ENCODE measurements at places on chromosomes 5 and 9. TPM values are rescaled to one million over a fixed set of nuclear protein-coding genes. Genes with fewer than 3 reads are reported as not detected.

The NR4A3 gene
- 177 TPM for total RNA-seq

The IFNA2 gene
- not detected for total RNA-seq

The FAM13B gene
- 50.0 TPM for total RNA-seq

The PITX1 gene
- 1.0 TPM for total RNA-seq

The TJP2 gene
- 143 TPM for total RNA-seq

The SLC45A2 gene
- not detected for total RNA-seq

The TAF11L5 gene
- total RNA-seq = not detected

The SRD5A1 gene
- 8.3 TPM for total RNA-seq

DNA sequence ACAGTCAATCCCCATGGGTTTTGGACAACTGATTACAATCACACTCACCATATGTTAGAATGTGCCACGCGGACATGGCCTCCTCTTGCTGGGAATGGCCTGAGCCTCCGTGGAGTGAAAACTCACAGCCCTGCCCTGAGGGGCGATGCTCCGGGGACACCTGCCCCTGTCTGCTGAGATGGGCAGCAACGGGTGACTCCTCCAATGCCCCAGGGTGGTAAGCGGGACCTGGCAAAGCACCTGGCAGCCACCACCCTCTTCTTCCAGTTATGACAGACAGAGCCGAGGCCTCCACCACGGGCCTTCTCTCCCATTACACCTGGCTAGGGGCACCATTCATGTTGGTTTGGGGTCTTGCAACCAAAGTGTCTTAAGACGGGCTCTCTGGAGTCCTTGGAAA lies 94.9 kb upstream of the COL5A1 start:
- no peak overlapping the region for H3K4me3 ChIP-seq
- no peaks in the 10 kb centered on the region for H3K36me3 ChIP-seq
- no peaks in the 10 kb centered on the region for H3K27me3 ChIP-seq
- H3K27ac ChIP-seq = no peak overlapping the region
- peaks cover 6% of the 10 kb centered on the region for H3K4me1 ChIP-seq

GRCh38 chr9:132439153-132439552 lies 29.1 kb downstream of the CFAP77 start:
- no peak overlapping the region for H3K4me3 ChIP-seq
- no peak overlapping the region for H3K27ac ChIP-seq
- no peaks in the 10 kb centered on the region for H3K4me1 ChIP-seq
- no peak for DNase-seq

DNA sequence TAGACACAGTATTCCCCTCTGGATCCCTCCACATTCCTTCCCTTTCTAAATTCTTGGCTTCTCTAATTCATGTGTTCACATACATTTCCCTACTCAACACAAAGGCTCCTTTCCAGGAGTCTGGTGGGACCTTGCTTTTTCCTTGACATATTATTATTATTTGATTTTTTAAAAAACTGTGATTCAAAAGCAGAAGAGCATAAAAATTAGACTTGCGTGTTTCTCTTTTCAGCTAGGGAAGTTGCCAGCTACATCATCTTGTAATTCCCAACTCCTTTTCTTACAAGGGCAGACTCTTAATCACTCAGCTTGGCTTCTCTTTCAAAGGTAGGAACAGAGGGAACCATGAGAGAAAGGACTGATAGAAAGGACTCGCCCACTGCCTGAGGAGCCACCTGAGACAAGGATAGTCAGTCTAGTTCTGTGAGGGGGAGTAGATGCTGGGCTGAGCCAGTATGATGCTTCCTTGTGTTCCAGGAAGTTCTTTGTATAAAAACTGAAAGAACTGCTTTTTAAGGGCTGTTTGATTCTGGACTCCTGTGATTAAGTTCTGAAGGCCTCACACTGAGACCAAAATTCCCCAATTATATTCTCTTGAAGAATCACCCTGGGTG lies 51.0 kb upstream of the DPYSL3 start:
- no peak for DNase-seq
- H3K36me3 ChIP-seq = no peaks in the 10 kb centered on the region
- no peak overlapping the region for H3K4me3 ChIP-seq

- no peaks in the 10 kb centered on the region for H3K27me3 ChIP-seq
- H3K4me3 ChIP-seq = peak overlapping the region; percentile 2
- H3K36me3 ChIP-seq = no peaks in the 10 kb centered on the region
Measured at GRCh38 chr9:99296291-99296951, 74.3 kb downstream of the SEC61B start.

DNA sequence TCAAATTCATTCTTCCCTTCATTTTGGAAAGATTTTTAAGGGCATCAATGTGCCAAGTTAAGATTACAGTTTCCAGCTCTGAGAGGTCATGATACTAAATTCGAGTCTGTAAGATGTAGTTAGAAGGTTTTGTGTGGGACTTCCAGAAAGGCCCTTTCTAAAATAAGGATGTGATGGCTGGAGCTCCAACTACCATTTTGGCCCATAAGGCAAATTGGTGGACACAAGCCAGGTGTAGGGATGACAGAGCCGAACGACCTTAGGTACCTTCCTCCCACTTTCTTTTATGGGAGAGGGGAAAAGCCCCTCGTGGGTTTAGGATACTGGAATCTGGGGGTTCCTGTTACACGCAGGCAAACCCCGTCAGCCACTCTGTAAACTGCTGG lies 54.3 kb upstream of the PTPDC1 start:
- peak overlapping the region; percentile 44 for H3K27ac ChIP-seq
- peak overlapping the region; percentile 87 for H3K4me3 ChIP-seq
- no peaks in the 10 kb centered on the region for H3K27me3 ChIP-seq
- H3K36me3 ChIP-seq = no peaks in the 10 kb centered on the region
- H3K4me1 ChIP-seq = peaks cover 1% of the 10 kb centered on the region
- no peak for DNase-seq

GRCh38 chr9:133822430-133823065 lies 84.4 kb upstream of the SARDH start:
- H3K4me3 ChIP-seq = no peak overlapping the region
- no peaks in the 10 kb centered on the region for H3K4me1 ChIP-seq
- no peaks in the 10 kb centered on the region for H3K27me3 ChIP-seq
- DNase-seq = no peak
- H3K27ac ChIP-seq = no peak overlapping the region

DNA sequence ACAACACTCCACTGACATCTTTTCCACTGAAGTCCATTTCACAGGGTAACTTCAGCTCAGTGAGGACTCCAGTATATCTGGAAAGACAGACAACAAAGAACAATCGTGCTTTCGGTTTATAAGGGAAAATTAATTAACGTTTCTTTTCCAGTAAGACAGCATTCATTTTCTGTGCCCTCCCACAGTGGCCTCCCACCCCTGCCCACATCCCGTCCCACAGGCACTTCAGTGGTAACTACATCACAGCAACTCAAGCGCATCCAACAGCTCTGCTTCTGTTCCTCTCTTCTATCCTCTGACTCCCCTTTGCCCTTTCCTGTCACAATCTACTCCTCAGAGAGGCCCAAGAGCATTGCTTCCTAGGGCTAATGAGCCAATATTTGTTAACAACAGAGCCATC lies 40.3 kb downstream of the GLDC start:
- H3K27me3 ChIP-seq = no peaks in the 10 kb centered on the region
- DNase-seq = no peak
- H3K27ac ChIP-seq = no peak overlapping the region
- H3K4me3 ChIP-seq = no peak overlapping the region
- H3K4me1 ChIP-seq = no peaks in the 10 kb centered on the region

DNA sequence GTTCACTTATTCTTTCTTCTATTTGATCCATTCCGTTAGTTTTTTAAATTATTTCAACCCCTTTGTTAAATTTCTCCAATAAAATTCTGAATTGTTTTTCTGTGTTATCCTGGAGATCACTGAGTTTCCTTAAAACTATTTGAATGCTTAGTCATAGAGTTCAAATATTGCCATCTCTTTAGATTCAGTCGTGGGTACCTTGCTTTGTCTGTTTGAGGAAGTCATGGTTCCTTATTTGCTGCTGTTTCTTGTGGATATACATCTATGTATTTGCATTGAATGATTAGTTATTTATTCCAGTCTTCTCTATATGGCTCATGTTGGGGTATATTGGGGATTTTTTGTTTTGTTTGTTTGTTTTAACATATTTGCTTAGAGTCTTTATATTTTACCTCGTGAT lies 80.6 kb downstream of the HINT1 start:
- no peaks in the 10 kb centered on the region for H3K36me3 ChIP-seq
- H3K4me3 ChIP-seq = no peak overlapping the region
- DNase-seq = no peak
- H3K4me1 ChIP-seq = no peaks in the 10 kb centered on the region
- H3K27ac ChIP-seq = no peak overlapping the region
- no peaks in the 10 kb centered on the region for H3K27me3 ChIP-seq

- H3K27ac ChIP-seq = no peak overlapping the region
- H3K27me3 ChIP-seq = no peaks in the 10 kb centered on the region
- H3K4me3 ChIP-seq = no peak overlapping the region
- no peaks in the 10 kb centered on the region for H3K36me3 ChIP-seq
- no peak for DNase-seq
Measured at GRCh38 chr9:6502399-6502798, 89.4 kb downstream of the UHRF2 start.

DNA sequence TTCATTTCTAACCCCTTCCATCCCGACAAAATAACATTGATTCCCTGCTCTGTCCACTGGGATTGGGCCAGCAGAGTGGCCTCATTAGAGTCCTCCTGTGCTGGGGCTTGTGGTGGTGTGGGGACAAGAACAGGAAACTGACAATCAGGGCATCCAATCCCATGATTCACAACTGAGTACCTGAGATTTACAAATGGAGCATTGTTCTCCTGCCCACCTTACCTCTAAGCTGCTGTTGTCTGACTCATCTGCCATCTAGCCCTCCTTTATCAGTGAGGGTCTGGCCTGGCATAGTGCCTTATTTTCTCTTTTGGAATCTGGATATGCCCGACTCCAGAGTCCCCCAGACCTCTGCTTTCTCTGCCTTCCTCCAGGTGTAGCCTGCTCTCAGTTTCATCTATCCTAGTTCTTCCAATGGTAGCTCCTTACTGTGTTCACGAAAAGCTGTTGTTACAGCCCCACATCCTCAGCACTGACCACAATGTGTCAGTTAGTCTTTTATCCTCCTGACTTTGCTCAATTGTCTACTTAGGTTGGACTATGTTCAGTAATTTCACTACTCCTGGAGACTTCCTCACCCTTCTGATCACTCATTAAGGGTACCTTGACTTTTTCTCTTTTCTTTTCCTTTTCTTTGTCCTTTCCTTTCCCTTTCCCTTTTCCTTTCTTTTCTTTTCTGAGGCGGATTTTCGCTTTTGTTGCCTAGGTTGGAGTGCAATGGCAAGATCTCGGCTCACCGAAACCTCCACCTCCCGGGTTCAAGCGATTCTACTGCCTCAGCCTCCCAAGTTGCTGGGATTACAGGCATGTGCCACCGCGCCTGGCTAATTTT lies 13.4 kb downstream of the WNT8A start:
- no peak overlapping the region for H3K4me3 ChIP-seq
- H3K4me1 ChIP-seq = no peaks in the 10 kb centered on the region
- H3K36me3 ChIP-seq = no peaks in the 10 kb centered on the region

GRCh38 chr5:181263633-181264032 lies 2.7 kb upstream of the TRIM52 start:
- no peaks in the 10 kb centered on the region for H3K36me3 ChIP-seq
- H3K27me3 ChIP-seq = no peaks in the 10 kb centered on the region
- peaks cover 14% of the 10 kb centered on the region for H3K4me1 ChIP-seq
- no peak for DNase-seq
- H3K4me3 ChIP-seq = no peak overlapping the region
- H3K27ac ChIP-seq = no peak overlapping the region

GRCh38 chr9:133184971-133185370 lies 21.3 kb upstream of the GBGT1 start:
- peak; percentile 75 for DNase-seq
- H3K27ac ChIP-seq = no peak overlapping the region
- no peaks in the 10 kb centered on the region for H3K4me1 ChIP-seq
- H3K36me3 ChIP-seq = no peaks in the 10 kb centered on the region

GRCh38 chr5:14442536-14442935 lies 139.1 kb upstream of the OTULINL start:
- H3K36me3 ChIP-seq = no peaks in the 10 kb centered on the region
- H3K27ac ChIP-seq = peak overlapping the region; percentile 17
- peaks cover 5% of the 10 kb centered on the region for H3K4me1 ChIP-seq
- peak overlapping the region; percentile 27 for H3K4me3 ChIP-seq

DNA sequence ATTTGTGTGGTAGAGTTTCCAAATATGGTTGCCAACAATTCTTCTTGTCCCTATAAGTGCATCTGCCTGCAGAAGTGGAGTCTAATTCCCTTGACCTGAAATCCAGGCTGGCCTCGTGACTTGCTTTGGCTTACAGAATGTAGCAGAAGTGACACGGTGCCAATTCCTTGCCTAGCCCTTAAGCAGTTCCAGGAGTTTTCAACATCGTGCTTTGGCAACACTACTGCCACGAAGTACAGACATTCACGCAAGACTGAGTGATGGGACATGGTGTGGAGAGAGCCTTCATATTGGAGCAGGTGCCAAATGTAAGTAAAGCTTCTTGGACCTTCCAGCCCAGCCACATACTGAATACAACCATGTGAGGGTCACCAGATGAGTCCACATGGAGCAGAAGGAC lies 92.9 kb upstream of the NEK6 start:
- H3K4me3 ChIP-seq = no peak overlapping the region
- no peak for DNase-seq
- peaks cover 3% of the 10 kb centered on the region for H3K4me1 ChIP-seq
- no peak overlapping the region for H3K27ac ChIP-seq

GRCh38 chr5:170882345-170882744 lies 20.5 kb downstream of the RANBP17 start:
- H3K4me1 ChIP-seq = no peaks in the 10 kb centered on the region
- no peaks in the 10 kb centered on the region for H3K27me3 ChIP-seq
- no peak overlapping the region for H3K4me3 ChIP-seq
- H3K27ac ChIP-seq = no peak overlapping the region
- no peaks in the 10 kb centered on the region for H3K36me3 ChIP-seq

DNA sequence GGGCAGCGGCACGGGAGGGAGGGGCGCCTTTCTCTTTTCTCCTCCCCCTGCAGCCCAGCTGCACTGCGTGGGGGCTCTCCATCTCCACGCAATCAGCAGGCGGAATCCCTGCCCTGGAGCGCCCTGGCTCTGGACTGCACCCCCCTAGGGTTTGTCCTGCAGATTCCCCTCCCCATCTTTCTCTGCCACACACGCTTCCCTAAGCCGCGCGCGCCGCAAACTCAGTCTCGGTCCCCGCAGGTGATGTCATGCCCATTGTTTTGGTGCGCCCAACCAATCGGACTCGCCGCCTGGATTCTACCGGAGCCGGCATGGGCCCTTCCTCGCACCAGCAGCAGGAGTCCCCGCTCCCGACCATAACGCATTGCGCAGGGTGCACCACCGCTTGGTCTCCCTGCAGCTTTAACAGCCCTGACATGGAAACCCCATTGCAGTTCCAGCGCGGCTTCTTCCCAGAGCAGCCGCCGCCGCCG lies at the start of gene KCNN2:
TSS of gene KCNN2 (plus strand) at position 347 of the 473 bp plus-strand sequence. CDS start at position 417, 70 bp downstream.
- no peak within 1 kb of the TSS for H3K27ac ChIP-seq
- no peaks in the 10 kb centered on the region for H3K36me3 ChIP-seq

GRCh38 chr5:39755452-39755851 lies 330.7 kb upstream of the DAB2 start:
- H3K27me3 ChIP-seq = no peaks in the 10 kb centered on the region
- DNase-seq = no peak
- no peaks in the 10 kb centered on the region for H3K4me1 ChIP-seq
- H3K4me3 ChIP-seq = no peak overlapping the region
- H3K36me3 ChIP-seq = no peaks in the 10 kb centered on the region

- H3K27ac ChIP-seq = no peak overlapping the region
- no peaks in the 10 kb centered on the region for H3K4me1 ChIP-seq
- DNase-seq = no peak
- H3K4me3 ChIP-seq = no peak overlapping the region
Measured at GRCh38 chr5:99866740-99867139, 668.4 kb upstream of the FAM174A start.
